ENCODE measurements at places on chromosomes 2 and 18.
A peak's percentile ranks its signal among the peaks of the same experiment; 100 is the strongest.

DNA sequence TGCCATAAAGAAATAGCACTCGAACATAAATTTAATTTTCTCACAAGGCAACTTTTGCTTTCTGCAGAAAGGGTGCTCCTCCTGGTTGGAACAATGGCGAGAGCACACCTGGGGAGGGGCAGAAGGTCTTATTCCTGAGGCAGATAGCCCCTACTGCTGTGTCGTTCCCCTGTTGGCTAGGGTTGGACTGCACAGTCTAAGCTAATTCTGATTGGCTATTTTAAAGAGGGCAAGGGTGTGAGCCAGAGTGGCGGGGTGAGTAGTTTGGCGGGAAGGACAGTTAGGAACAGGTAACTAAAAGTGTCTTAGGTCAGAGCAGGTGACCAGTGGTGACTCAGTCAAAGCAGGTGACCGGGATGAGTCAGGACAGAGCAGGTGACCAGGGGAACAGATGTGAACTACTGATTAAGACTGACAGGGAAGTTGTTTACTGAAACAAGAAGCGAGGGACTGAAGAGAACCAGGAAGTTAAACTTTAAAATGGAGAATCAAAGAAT lies 49.7 kb upstream of the AGAP1 start:
- no peak for DNase-seq

DNA sequence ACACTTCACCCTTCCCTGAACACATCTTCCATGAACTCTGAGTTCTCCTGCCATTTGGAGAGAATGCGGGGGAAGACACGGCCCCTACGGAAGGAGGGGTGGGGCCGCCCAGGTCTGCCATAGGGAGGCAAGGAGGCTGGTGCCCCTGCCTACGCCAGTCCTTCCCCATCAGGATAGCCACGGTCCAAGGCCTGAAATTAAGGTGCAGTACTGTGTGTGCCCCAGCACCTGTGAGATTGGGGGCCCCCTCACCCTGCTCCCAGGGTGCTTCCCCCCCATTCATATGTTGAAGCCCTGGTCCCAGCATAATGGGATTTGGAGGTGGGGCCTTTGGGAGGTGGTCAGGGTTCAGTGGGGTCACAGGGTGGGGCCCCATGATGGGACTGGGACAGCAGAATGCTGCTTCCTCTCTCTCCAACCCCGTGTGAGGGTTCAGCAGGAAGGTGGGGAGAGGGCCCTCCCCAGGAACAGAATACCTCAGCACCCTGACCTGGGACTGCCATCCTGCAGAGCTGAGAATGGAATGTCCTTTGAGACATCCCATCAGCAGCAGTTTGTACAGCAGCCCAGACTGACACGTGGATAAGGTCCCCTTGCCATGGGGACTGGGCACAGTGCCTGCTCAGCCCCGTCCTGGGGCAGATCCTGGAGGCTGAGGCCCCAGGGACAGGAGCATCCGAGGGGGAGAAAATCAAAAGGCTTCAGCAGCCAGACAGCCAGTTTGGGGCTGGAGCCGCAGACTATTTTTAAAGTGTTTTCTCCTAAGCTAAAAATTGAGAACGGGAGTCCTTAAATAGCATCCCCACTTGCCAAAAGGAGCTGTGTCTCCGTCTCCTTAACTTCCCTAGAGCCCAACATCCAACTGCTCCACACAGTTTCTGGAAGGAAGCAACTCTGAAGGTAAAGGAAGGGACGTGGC lies 105.1 kb downstream of the NDUFA10 start:
- DNase-seq: no peak

DNA sequence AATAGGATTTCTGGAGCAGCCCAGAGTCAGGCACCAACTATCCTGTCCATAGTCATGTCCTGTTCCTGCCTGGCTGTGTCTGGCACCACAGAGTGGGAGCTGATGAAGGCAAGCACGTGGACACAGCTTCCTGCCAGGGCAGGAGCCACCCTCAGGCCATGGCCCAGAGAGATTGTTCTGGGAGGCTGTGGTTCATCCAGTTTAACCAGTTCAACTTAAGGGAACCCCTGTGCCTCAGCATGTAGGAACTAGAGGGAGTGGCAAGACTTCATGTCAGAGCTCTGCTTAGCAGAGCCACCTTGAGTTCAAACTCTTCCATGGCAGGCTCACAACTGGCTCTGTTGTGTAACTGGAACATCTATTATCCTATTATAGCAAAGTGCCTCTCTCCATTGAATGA lies 73.2 kb upstream of the NCKAP5 start:
- DNase-seq: no peak

DNA sequence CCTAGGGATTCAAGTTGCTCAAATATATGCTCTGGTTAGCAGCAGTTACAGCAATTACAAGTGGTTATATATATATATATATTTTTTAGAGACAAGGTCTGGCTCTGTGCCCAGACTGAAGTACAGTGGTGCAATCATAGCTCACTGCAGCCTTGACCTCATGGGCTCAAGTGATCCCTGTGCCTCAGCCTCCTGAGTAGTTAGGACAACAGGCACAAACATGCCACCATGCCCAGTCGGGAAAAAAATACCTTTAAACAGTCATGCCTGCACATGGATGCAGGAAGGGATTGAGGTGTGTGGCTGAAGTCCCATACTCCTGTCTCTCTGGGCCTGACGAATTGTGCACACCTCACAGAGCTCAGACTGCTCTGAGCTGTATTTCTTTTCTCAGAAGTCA lies 19.6 kb upstream of the DNAH7 start:
- no peak for DNase-seq

GRCh38 chr2:11406958-11407381 lies 59.0 kb downstream of the E2F6 start:
- DNase-seq: peak; percentile 22

DNA sequence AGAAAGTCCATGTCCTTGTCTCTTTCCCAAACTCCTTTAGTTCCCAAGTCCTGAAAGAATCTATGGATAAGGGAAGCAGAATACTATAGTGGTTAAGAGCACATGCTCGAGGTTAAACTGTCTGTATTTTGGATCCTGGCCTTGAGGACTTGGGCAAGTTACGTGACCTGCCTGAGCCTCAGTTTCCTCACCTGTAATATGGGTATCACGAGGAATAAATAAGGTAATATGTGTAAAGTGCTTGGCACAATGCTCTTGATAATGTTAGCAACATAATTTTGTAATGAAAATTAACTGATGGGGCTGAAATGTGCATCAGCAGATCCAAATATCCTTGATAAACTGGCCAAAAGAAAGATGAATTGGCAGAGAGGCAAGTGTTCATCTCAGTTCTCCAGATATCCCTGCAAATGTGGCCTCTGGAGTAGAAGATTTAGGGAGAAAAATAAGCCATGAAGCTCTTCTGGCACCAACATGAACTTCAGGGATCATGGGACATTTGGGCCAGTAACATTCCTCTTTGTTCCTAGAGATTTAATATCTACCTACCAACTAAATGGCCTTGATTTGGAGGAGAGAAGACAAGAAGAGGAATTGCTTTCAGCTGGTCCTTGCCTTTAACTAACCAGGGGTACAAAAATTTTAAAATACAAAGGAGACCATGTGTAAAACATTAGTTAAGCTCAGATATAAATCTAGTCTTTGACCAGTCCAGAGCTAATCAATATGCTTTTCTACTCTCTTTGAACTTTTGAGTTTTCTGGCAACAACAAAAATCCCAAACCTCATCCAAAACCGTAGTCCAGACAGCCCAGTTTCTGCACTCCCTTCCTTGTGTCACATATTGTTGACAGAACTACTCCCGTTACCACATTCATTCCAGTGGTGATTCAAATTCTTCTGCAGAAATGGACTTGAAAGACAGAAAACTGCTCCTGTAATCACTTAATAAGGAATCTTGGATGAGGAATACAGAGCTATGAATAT lies 52.7 kb upstream of the EML4 start:
- DNase-seq: no peak

- DNase-seq: no peak
Measured at GRCh38 chr2:40859617-40860016, 407.7 kb upstream of the SLC8A1 start.

GRCh38 chr2:189552991-189553404 lies 27.6 kb downstream of the SLC40A1 start:
- DNase-seq: no peak

DNA sequence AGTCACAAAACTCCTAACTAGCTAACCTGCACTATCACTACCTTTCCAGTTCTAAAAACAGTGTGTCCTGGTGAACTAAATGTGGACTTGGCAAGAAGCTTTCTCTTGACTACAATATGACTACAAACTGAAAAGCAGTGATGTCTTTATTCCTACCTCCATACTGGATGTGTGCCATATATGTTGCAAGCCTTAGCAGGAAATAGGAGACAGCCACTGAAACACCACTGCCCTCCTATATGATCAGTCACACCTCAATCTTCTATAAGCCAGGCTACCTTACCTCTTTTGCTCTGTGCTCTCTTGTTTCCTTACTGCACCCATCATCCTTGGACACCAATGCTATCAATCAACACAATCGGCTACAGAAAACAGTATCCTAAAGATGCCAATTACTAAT lies 34.1 kb downstream of the SS18 start:
- no peak for DNase-seq

- no peak for DNase-seq
Measured at GRCh38 chr2:220665108-220665471, 907.0 kb downstream of the EPHA4 start.

- DNase-seq: no peak
Measured at GRCh38 chr18:22224339-22224738, 55.0 kb downstream of the GATA6 start.

DNA sequence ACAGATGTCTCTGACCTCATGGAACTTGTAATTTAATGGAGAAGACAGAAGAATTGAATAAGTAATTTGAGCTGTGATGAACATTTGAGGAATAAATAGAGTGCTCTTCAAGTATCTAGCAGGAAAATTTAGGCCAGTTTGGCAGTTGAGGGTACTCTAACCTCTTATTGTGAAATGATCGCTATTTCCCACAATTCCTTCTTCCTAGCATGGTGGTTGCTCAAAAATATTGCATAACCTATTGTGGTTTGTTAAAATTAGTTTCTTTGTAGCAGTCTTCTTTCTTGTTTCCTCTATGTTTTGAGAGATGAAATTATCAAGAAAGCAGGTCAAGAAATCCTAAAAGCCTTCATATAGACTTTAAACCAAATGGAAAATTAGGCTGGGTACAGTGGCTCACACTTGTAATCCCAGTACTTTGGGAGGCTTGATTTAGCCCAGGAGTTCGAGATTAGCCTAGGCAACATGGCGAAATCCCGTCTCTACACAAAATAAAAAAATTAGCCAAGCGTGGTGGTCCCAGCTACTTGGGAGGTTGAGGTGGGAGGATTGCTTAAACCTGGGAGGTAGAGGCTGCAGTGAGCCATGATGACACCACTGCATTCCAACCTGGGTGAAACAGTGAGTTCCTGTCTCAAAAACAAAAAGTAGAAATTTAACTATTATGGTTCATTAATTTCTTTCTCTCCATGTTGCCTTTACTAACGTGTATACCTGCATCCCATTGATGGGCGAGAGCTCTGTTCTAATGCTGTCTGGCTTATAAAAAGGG lies 58.7 kb downstream of the RBKS start:
- DNase-seq: no peak

DNA sequence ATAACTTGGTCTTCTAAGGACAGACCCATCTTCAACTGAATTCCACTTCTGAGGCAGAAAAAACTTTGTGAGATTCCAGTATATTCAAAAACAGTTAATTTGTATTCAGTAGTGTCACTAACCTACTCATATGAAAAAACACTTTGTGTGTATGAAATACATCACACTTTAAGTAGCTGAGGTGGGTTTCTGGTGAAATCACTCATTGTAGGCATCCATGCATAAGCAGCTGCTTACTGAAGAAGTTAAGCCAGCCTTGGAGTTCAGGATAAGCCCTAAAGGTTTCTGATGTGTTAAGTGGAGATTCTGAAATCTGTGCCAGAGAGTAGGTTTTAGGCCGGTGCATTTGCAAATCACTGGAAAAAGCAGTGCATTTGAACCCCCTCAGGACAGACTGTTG lies 128.2 kb downstream of the BCL2 start:
- DNase-seq: no peak

DNA sequence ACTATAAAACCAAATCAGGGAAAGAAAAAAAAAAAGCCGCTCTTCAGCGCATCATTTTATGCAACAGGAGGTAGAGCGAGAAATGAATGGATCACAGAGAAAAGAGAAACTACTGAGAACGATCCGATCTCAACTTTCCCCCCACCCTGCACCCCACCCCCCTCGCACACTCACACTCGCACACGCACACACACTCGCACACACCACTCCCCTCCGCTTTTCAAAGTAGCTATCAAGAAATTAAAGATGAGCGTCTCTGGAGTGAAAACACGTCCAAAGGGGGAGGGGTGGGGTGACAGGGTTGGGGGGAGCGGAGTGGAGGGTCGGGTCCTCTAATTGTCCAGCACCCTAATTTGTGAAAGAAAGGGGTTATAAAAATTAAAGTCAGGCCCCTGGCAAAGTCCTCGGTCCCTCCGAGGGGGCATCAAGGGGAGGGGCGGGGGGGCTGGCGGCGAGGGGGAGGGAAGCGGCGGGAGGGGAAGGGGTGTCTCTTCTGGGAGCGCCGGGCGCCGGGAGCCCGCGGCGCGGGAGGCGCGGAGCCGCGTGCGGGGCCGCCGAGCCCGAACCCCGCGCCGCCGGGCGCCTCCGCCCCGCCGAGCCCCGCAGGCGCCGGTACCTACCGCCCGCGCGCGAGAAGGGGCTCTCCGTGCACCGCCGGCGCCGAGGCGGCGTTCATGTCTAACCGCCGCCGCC lies 428 bp downstream of the TCF4 start:
- peak; percentile 50 for DNase-seq

- DNase-seq: no peak
Measured at GRCh38 chr2:36088716-36089328, 266.8 kb upstream of the CRIM1 start.

DNA sequence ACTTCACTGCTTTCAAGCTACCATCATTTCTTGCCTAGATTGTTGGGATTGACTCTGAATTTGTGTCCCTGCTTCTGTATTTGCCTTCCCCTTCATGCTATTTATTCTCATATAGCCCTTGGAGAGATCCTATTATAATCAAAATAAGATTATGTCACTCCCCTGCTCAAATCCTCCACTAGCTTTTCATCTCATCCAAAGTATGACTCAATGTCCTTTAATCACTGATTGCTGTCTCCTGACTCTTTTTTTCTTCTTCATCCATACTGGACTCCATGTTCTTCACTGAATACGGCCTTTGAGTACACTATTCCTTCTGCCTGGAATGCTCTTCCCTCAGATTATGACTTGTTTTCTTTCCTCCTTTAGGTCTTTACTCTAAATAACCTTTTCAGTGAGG lies 5.0 kb downstream of the RBKS start:
- DNase-seq: no peak

DNA sequence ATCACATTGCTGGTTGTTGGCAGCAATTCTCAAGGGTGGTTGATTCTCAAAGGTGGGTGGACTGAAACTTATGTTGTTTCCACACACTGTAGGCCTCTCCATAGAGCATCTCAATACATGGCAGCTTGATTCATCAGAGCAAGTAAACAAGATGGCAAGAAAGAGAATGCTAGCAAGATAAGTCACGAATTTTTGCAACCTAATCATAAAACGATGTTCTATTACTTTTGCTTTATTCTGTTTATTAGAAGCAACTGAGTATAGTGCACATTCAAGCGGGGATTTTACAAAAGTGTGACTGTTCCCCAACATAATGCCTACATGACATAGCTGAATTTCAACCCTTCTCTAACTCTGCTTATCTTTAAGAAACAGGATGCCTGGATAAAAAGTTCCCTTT lies 136.2 kb downstream of the CCDC178 start:
- no peak for DNase-seq

GRCh38 chr2:181780047-181780651 lies 99.8 kb upstream of the NEUROD1 start:
- peak; percentile 13 for DNase-seq

GRCh38 chr2:198701481-198701880 lies 756.3 kb downstream of the SATB2 start:
- no peak for DNase-seq

All from cerebellar cortex (tissue), 1 donor.